Stimulated activated CD4-positive, alpha-beta T cell treated with anti-CD3 and anti-CD28 coated beads, Interleukin-2, amount 100 ng/mL, for 4 hours (primary cell): ENCODE measurements at places on chromosomes 12 and 14.

DNA sequence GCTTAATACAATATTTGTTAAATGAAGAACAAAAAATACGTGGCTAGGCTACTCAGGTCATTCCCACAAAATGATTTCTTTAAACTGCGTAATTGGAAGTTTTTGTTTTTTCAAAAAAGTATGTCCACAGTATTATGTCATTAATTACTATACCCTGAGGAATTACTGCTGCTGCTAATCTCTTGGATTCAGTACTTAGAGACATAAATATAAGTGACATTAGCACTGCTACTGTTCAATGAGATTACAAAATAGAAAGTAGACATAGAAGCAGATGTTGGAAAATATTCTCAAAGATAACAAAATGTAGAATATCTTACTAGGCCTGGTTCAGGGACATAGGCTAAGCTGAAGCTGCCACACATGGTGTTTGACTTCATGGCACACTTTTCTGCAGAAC lies 36.3 kb downstream of the HMGA2 start:
- DNase-seq: no peak

DNA sequence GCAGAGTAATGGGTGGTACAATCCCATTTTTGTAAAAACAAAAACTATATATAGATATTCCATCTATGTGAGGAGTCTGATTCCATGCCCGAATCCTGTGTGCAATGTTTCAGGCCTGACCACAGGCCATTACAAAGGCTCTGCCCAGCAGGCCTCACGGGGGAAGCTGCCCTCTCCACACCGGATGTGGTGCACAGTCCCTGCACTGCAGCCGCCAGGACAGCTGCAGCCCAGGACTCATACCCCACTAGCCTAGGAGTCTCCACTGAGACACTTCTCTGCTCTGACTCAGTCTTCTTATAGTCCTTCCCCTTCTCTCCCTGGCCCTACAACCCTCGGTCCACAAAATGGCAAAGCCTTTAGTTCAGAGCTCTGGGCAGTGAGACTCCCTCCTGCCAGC lies 190.4 kb downstream of the PPM1H start:
- no peak for DNase-seq

DNA sequence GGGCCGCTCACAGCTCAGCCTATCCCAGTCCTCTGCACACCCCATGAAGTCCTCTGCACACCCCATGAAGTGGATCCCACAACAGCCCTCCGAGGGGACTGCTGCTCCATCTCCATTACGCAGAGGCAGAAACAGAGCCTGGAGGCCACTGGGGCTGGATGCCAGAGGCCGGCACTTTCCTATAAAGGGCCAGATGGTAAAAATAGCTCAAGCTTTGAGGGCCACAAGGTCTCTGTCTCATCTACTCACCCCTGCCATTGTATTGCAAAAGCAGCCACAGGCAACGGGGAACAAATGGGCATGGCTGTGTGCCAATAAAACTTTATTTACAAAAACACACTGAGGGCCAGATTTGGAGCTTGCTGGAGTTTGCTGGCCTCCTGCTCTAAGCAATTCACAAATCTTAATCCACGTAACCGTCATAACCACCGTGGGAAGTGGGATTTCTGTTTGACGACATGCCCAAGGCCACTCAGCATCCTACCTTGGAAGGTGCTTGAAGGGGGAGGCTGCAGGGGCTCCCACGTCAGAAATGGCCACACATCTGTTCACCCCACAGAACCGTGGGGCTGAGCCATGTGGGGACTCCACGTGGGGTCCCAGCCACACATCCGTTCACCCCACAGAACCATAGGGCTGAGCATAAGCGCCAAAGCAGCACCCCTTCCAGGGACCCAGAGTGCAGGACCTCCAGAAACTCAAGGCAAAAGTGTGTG lies 92.0 kb downstream of the NCOR2 start:
- DNase-seq: no peak

DNA sequence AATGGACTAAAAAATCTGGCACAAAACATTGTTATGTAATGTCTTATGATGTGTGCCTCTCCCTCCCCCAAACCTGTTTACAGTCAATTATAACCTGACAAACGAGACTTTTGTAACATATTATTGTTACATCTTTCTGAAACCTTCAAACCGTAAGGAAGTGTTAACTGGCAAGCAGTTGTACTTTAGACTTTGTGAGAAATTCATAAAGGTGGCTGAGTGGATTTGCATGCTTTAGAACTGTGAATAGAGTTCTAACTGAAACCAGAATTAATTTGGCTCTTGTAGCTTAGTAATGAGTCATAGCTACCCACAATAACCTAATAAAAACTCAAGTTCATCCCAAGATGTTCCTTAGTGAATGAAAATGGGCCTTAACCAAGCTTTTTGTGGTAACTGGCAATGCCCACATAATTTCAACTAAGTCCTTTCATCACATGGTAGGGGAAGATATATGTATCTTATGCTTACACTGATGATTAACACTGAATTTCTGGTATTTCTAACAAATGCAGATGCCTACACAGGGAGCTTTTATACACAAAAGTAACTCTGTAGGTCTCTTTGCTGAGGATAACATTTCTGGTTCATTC lies 29.7 kb downstream of the RAD9B start:
- DNase-seq: no peak

- peak; percentile 31 for DNase-seq
These were observed at the start of gene ST8SIA1 for GRCh38 chr12:22334410-22335100. Gene ST8SIA1 (minus strand): TSS chr12:22334707. CDS start chr12:22334232, 475 bp downstream.

GRCh38 chr14:33450416-33450815 lies 500.5 kb downstream of the EGLN3 start:
- no peak for DNase-seq

- no peak for DNase-seq
These were observed 36.1 kb upstream of the STXBP6 start for GRCh38 chr14:25086081-25086480.

DNA sequence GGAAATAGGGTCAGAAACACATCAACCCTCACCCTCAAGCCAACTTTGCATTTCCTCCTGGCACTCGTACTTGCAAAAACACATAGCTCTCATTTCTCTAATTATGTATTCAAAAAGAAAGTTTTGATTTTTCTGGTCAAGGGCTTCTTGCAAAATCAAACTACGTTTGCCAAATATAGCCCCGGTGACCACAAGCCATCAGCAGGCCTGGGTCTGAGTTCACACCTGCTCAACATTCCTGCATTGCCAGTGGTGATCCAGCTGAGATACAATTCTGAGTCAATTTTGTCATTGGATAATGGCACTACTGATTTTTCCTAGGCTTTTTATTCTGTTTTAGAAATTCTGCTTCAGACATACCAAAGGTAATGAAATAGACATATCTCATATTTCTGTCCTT lies 10.7 kb upstream of the BHLHE41 start:
- DNase-seq: no peak

DNA sequence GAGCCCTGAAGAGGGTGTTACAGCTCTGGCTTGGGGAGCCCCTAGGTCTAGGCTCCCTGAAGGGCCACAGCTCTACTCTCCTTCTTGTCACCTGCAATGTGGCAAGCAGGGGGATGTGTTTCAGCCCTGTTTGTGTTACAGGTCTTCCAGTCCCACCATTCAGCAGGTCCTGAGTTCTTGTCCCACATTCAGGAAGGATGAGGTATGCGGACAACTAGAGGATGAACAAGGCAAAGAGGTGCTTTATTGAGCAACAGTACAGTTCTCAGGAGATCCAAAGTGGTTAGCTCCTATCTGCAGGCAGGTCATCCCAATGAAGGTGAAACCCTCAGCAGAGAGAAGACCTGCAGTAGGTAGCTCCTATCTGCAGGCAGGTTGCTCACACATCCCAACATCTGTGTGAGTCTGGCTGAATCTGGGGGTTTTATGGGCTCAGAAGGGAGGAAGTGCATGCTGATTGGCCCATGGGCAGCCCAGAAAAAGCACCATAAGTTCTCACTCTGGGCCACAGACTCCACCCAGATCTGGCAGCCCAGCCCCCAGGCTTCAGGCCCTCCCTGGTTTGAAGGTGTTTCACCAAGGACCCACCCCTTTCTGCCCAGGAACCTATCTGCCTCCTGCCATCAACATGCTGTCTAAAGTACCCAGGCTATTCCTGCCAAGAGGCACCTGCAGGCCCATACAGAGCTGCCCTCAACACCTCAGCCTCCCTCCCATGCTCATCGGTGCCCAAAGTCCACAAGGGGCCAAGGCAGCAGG lies 98.9 kb downstream of the NUAK1 start:
- no peak for DNase-seq

DNA sequence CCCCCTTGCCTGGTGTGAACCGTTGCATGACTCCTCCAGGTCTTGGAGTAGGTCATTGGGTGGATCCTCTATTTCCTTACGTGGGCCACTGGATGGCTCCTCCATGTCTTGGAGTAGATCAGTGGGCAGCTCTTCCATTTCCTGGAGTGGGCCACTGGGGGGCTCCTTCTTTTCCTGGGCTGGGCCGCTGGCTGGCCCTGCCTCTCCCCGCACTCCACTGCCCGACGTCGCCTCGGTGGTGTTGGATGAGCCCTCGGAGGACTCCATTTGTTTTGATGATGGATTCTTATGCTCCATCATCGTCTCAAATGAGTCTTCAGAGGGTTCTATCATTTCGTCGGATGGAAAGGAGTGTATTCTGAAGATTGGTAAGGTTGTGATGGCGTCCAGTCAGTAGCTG lies 19.1 kb downstream of the RTL1 start:
- no peak for DNase-seq

- DNase-seq: no peak
These were observed 15.0 kb downstream of the PACS2 start for GRCh38 chr14:105329411-105330150.

DNA sequence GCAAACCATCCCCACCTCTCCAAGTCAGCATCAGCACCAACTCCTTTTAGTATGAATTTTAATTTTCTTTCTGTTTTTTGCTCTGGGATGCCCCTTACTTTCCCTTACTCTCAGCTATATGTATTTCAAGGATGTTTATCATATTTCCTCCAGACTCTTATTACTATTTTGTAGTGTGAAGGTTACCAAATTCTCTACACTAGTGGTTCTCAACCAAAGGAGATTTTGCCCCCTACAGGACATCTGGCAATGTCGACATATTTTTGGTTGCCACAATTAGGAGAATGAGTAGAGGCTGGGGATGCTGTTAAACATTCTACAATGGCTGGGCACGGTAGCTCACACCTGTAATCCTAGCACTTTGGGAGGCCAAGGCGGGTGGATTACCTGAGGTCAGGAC lies 29.1 kb upstream of the SOS2 start:
- DNase-seq: peak; percentile 2

DNA sequence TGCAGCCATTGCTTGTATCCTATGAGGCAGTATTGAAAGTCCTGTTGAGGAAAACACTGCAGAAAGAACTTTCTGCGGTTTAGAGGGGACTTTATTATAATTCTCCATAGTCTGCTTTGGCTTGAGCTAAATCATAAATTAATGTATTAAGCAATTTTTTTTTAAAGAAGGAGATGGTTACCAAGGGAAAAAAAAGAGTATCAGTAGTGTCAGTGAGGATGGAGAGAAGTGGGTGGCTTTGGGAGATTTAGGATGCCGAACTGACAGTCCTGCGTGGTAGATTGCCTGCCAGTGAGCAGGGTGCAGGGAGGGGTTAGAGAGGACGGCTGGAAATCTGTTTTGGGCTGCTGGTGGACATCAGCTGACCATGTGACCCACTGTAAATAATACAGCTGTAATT lies 96.8 kb downstream of the MYRFL start:
- no peak for DNase-seq

- no peak for DNase-seq
These were observed 141.0 kb downstream of the PAH start for GRCh38 chr12:102776041-102776440.

DNA sequence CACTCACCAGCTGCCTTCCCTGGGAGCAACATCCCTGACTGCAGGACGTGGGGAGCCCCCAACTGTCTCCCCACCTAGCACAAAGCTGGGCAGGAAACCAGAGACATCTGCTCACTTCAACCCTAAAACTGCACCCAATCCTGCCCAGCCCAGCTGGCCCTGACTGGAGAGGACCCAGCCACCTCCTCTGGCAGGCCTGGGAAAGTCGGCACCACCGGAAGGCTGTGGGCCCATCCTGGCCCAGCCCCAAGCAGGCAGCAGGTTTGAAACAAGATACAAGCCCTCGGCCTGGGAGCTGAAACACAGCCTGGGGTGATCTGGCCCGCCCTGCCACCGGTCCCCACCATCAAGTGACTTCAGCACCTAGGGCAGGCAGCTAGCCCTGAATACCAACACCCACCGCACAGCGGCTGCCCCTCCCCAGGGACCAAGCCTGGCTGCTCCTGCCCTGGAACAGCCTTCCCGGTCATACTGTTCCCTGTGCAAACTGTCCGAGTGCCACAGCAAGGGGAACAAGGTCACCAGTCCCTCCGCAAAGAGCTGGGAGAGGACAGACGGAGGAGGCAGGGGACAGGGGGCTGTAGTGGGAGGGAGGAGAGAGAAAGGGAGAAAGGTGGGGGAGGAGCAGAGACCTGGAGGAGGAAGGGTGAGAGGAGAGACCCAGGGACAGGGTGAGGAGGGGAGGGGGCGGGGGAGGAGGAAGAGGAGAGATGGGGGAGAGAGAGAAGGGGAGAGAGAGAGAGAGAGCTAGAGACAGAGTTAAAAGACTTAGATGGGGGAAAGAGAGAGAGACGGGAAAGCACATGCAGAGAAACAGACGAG lies 115.7 kb downstream of the RFLNA start:
- no peak for DNase-seq

DNA sequence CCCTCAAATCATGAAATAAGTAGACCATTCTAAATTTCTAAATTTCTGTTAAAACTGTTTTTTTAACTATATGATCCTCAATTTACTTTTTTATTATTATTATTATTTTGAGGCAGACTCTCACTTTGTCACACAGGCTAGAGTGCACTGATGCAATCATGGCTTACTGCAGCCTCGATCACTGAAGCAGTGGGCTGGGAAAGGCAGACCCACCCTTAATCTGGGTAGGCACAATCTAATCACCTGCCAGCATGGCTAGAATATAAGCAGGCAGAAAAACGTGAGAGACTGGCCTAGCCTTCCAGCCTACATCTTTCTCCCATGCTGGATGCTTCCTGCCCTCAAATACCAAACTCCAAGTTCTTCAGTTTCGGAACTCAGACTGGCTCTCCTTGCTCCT lies 2.3 kb downstream of the ERO1A start:
- DNase-seq: no peak
